Thymus (tissue), 14 donors: ENCODE measurements at places on chromosomes 5 and 9. TPM values are rescaled to one million over a fixed set of nuclear protein-coding genes. Genes with fewer than 3 reads are reported as not detected.

- H3K4me3 ChIP-seq, result no peak overlapping the region
- H3K4me1 ChIP-seq, result no peaks in the 10 kb centered on the region
- H3K27ac ChIP-seq, result no peak overlapping the region
- no peaks in the 10 kb centered on the region for H3K27me3 ChIP-seq
Measured at GRCh38 chr9:120161776-120162175, 418.2 kb downstream of the CDK5RAP2 start.

DNA sequence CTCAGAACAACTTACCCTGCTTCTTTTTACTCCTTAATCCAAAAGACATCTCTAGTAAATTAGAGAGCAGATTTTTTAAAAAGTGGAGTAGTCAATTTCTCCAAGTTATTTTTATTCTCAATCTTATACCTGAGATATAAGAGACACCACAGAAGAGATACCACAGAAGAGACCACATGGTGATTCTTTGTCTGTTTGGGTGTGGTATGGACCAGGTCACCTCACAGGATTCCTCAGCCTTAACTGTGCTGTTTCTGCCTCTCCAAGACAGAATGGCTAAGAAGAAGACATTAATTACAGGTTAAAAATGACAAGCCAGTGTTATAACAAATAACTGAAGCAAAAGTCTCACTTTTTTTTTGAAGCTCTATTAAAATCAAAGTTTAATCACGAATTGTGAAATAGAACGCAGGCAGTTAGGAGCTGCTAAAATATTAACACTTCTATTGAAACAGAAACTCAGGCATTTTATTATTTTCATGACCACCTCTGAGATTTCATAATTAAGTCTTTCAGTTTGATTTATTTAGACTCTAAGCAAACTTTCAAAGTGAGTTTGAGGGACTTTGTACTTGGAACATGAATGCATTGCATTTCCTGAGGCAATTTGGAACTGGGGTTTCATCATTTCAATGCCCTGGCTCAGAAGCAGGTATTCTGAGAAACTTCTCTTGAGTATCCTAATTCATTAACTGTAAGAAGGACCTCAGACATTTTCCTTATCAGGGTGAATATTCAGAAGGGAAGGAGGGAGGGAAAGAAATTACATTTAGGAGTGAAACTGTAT lies 280.7 kb downstream of the KCTD16 start:
- no peak overlapping the region for H3K27ac ChIP-seq
- no peak overlapping the region for H3K4me3 ChIP-seq
- DNase-seq, result no peak
- no peaks in the 10 kb centered on the region for H3K4me1 ChIP-seq

- no peak overlapping the region for H3K27ac ChIP-seq
- H3K4me1 ChIP-seq, result no peaks in the 10 kb centered on the region
- no peaks in the 10 kb centered on the region for H3K36me3 ChIP-seq
- peaks cover 11% of the 10 kb centered on the region for H3K27me3 ChIP-seq
- DNase-seq, result no peak
- H3K4me3 ChIP-seq, result no peak overlapping the region
Measured at GRCh38 chr5:142317173-142317572, 7.6 kb downstream of the SPRY4 start.

Gene STPG3
- 0.09 TPM for total RNA-seq

- peak; percentile 81 for DNase-seq
- H3K27ac ChIP-seq, result peak overlapping the region; percentile 61
- H3K4me1 ChIP-seq, result peaks cover 13% of the 10 kb centered on the region
- H3K36me3 ChIP-seq, result no peaks in the 10 kb centered on the region
Measured at GRCh38 chr5:157864067-157864466, 5.1 kb upstream of the CLINT1 start.

DNA sequence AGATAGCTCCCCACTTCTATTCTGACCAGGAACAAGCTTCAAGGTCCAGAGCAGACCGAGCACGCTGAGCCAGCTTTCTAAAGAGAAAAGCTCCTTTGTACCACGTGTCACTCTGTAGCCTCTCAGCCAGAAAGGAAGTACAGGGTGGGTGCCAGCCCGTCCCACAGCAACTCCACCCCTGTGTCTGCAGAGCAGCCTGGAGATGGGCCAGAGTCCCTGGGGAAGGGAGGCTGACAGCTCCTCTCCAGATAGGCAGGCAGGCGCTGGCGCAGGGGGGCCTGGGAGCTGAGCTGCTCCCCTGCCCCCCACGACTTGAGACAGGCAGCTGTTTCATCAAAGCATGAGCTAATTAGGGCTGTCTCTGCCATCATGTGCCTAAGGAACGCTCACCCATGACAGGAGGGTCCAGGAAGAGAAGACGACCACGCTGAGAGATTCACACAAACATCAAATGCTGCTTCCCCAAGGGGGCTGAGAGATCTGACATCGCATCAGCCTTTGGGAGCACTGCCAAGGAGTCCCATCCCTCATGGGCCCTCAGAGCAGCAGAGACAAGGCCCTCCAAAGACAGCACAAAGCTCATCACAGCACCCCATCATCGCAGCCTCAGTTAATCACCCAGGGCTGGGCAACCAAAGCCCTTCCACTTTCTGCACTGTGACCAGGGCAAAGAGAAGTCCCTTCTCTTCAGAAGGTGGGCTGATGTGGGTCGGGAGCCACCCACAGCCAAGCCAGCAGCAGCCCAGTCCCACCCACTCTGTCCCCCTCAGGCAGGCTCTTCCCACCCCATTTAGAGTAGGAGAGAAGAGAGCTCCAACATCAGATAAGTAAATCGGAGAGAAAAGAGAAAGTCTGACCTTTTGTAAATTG lies 78.5 kb upstream of the LRRTM2 start:
- H3K27me3 ChIP-seq, result no peaks in the 10 kb centered on the region
- H3K36me3 ChIP-seq, result no peaks in the 10 kb centered on the region
- no peak for DNase-seq
- H3K27ac ChIP-seq, result no peak overlapping the region
- peaks cover 21% of the 10 kb centered on the region for H3K4me1 ChIP-seq

Gene GPR151
- total RNA-seq, result under 0.01 TPM

GRCh38 chr5:180831139-180832093 lies 28.8 kb upstream of the MGAT1 start:
- peak overlapping the region; percentile 90 for H3K27ac ChIP-seq
- peaks cover 33% of the 10 kb centered on the region for H3K4me1 ChIP-seq
- H3K4me3 ChIP-seq, result peak overlapping the region; percentile 74

GRCh38 chr9:34176089-34176488 lies 2.8 kb upstream of the UBAP1 start:
- no peak overlapping the region for H3K4me3 ChIP-seq
- H3K27ac ChIP-seq, result no peak overlapping the region
- peaks cover 3% of the 10 kb centered on the region for H3K4me1 ChIP-seq
- no peak for DNase-seq

DNA sequence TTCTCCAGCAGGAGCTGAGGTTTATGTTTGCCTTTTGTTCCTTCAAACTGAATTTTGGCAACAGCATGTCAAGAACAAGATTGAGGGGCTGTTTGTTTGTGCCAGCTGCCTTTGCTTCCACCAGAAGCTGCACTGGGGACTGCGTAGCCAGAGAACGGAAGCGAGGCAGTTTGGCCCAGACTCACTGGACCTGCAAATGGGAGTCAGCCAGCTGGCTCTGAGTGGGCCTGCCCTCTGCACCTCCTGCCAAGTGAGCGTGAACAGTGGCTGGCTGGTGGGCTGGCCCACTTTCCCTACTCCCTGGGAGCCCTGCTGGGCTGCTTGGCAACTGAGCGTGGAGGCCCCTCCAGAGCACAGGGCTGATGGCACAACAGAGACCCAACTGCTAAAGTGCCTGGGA lies 111.6 kb downstream of the GALNT10 start:
- H3K27me3 ChIP-seq, result no peaks in the 10 kb centered on the region
- no peaks in the 10 kb centered on the region for H3K36me3 ChIP-seq
- no peak for DNase-seq
- no peaks in the 10 kb centered on the region for H3K4me1 ChIP-seq
- H3K4me3 ChIP-seq, result no peak overlapping the region

Gene GPRIN1
- 2.7 TPM for total RNA-seq

Gene INPP5E
- total RNA-seq, result 3.9 TPM

GRCh38 chr9:99533421-99533820 lies 288.3 kb upstream of the NR4A3 start:
- H3K4me1 ChIP-seq, result no peaks in the 10 kb centered on the region
- DNase-seq, result no peak
- H3K36me3 ChIP-seq, result no peaks in the 10 kb centered on the region
- H3K27me3 ChIP-seq, result no peaks in the 10 kb centered on the region

Gene TMEM174
- not detected for total RNA-seq

Gene CAMK2A
- 0.09 TPM for total RNA-seq

DNA sequence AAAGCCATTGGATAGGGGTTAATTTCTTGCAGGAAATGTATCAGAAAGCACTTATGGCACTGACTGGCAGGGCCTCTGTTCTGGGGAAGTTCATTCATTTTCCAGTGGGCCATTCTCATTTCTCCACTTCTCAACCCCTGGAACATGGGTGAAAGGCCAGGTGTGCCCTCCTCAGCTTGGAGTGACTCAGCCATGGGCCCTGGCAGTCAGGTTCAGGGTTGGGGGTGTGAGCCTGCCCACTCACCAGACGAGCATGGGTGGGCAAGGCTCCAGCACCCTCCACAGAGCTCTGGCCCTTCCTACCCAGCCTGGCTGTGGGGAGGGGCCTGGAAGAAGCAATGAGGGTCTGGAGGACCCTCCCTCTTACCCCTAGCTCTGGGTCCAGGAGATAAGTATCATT lies 174.4 kb downstream of the HSPA4 start:
- H3K36me3 ChIP-seq, result no peaks in the 10 kb centered on the region
- H3K4me1 ChIP-seq, result no peaks in the 10 kb centered on the region
- no peak for DNase-seq
- H3K27ac ChIP-seq, result no peak overlapping the region

GRCh38 chr5:31415960-31416359 lies 115.9 kb downstream of the DROSHA start:
- no peak for DNase-seq
- H3K4me1 ChIP-seq, result peaks cover 2% of the 10 kb centered on the region
- no peak overlapping the region for H3K4me3 ChIP-seq
- H3K27me3 ChIP-seq, result no peaks in the 10 kb centered on the region
- H3K27ac ChIP-seq, result no peak overlapping the region

DNA sequence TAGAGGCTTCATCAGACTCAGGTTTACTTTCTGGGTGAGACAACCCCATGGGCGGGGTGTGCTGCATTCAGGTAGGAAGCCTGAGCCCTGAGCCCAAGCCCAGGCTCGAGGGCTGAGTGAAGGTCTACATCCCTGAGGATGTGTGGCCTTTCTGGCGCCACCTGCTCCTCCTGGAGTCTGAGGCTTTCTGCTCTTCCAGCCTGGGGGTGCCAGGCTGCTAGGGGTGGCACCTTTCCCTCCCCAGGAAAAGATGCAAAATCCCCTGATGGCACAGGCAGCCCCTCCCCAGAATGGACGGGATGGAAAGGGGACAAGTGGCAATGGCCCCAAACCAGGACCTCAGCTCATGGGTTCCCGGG lies 44.4 kb upstream of the PRRC2B start:
- no peak overlapping the region for H3K4me3 ChIP-seq
- peaks cover 10% of the 10 kb centered on the region for H3K4me1 ChIP-seq
- DNase-seq, result no peak
- H3K27me3 ChIP-seq, result peaks cover 2% of the 10 kb centered on the region
- no peak overlapping the region for H3K27ac ChIP-seq

DNA sequence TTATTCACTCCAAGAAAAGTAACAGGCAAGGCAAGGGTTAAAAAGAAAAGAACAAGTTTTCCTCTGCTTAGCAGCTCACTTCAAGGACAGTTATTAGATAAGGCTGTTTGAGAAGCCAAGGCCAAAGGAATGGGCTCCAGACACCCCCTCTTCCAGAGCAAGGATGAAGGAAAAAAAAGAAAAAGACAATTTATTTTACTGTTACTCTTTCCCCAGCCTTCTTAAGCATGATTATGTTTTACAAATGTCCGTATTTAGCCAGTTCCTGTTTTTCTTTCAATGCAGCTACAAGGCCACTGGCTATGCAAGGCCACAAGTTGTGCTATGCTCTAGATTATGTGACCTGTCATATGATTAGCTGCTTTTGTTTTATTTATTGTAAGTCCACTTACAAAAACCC lies 106.5 kb upstream of the SIMC1 start:
- H3K27ac ChIP-seq, result no peak overlapping the region
- no peak for DNase-seq
- H3K36me3 ChIP-seq, result no peaks in the 10 kb centered on the region
- no peaks in the 10 kb centered on the region for H3K4me1 ChIP-seq
- peaks cover 36% of the 10 kb centered on the region for H3K27me3 ChIP-seq
- H3K4me3 ChIP-seq, result no peak overlapping the region
